Activated B cell treated with CpG ODN at 0.5 μM for 24 hours (primary cell): ENCODE measurements at places on chromosomes 13 and 19.

DNA sequence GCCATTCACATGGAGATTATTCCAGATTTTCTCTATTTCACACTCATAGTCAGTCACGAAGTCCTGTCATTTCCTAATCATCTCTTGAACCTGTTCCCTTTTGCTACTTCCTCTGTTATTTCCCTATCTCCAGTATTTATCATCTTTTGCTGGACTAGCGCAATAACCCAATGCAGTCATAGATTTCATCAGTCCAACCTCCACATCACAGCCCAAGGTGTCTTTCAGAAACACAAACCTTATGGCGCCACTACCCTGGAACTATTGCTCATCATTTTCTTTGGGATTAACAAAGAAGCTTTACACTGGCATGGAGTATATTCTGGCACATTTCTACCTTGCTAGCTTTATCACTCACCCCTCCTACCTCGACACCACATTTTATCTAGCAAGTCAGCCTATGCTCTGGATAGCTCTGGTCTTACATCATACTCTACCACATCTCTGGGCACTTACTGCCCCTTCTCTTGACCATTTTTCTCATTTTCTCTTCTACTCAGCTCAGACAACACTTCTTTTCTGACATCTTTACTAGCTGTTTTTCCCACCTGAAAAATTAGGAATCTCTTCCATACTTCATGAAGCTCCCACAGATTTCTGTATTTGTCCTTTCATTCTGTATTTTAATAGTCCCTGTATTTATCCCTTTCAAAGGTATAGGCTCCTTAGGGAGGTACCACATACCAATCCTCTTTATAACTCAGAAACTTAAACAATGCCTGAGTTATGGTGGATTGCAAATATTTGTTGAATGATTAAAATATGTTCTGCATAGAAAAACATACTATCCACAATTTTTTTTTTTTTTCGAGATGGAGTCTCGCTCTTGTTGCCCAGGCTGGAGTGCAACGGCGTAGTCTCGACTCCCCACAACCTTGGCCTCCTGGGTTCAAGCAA is 534.7 kb downstream of the KLF12 start:
- DNase-seq = no peak

DNA sequence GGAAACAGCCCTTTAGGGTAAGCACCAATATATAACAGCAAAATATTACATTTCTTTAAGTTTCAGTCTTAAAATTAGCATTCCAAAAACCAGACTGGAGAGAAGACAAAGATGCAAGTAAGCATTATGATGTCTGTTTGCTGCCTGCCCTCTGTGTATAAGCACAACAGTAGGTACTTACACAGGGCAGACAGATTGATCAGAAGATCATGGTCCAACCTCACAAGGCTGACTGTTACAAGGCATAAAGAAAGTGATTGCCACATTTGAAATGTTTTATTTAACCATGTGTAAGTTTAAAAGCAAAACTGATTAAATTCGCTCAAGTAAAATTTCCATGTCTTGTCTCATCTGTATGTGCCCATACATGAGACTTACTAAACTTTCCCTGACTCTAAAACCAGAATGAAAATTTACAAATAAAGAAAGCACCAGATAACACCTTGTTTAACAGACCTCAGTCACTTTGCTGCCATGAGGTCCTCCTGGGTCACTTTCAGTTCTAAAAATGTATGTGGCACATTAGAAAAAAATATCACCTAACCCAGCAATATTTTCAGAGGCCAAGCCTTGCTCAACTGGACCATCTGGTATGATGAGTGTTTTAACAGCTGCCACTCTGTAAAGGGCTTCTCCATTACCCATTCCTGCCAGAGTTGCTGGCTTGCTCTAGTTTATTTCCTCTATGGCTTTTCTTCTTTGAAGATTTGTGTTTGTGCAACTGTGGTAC is 297.0 kb downstream of the RBM26 start:
- DNase-seq = no peak

DNA sequence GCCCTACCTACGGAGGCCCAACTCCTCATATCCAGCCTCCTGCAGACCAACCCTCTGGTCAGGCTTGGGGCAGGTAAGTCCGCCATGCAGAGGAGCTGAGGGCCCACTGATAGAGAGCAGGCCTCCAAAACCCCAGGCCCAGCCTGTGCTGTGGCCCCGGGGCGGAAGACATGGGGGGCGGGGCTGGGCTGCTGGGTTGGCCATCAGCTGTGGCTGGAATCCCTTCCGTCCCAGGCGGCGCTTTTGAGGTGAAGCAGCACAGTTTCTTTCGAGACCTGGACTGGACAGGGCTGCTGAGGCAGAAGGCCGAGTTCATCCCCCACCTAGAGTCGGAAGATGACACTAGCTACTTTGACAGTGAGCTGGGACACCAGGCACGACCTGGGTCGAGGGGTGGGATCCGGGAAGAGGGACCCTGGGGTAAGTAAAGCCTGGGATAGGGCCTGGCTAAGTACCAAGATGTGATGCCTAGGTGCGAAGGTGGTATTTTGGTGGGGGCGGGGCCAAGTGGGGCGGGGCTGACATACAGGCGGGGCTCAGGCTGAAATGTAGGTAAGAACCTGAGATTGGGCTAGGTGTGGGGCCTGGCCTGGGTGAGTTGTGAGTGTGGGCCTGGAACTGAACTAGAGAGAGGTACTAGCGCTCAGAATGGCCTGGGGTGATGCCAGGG is 15.4 kb downstream of the DNASE2 start:
- no peak for DNase-seq

GRCh38 chr19:18745012-18745735 is 45.9 kb downstream of the COMP start:
- no peak for DNase-seq

DNA sequence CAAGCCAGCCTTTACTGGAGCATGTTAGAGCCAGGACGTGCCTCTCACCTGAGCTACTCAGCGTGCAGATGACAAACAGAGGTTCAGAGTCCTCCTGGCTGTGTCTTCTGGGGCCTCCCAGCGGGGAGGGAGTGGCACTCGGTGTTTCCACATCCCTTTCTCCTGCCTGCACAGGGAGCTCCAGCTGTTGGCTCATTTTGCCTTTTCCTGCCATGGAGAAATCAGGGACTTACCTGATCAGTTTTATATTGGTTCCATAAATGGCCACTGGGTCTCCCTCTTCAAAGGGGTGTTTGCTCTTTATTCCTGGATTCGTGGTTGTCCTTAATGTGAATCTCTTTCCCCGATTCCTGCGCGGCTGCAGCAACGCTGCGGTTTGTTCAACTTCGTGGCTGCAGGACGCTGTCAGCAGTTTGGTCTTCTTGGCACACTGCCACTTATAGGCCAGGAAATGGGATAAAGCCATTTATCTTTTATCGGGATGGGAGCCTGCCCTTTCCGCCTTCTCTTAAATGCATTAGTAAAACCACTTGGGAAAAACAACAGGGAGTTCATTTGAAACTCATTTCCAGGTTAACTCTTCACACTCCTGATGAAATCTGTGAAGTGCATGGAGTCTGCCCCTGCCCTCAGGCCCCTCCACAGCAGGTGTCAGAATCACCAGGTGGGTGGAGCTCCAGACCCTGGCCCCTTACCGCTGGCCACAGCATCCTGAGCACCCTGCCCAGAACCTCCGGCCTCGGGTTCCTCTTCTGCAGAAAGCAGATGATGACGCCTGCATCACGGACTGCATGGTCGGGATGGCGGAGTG is 39.8 kb upstream of the MCF2L start:
- DNase-seq = no peak

DNA sequence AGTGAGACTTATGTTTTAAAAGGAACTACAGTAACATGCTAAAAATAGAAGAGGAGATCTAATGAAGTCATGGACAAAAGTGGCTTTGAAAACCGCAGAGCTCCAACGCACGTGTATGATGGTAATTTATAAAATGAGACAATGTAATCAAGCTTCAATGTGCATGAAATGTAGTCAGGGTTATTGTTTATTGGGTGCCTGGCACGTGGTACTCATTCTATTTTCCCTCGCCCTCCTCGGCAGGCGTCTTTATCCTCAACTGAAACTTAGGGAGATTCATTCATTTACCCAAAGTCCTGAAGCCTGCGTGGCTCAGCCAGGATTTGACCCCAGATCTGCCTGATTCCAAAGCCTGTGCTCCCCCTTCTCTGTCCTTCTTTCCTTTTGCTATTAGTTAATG is 79.8 kb downstream of the CHST8 start:
- DNase-seq = no peak

DNA sequence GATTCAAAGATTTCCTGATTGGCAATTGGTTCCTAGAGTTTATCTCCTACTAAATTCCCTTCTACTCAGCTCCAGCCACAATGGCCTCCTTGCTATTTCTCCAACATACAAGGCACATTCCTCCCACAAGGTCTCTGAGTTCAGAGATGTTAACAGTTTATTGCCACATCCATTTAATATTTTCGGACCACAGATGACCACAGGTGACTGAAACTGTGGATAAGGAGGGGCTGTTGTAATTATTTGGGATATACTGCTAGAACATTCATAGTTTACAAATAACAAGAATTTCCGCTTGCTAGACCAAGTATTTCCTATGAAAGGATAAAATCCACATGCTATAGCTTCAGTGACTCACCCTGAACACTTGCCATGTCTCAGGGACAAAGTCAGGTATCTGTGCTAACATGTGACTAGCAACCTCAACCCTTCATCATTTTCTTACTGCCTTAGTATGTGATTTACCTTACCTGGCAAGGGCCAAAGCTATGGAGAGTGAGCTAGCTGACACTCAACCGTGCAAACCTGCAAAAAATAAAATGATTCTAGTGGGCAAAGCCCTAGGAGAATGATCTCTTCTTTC is 117.7 kb downstream of the TBC1D4 start:
- DNase-seq = no peak

GRCh38 chr19:33830264-33830663 is 33.6 kb downstream of the KCTD15 start:
- no peak for DNase-seq

DNA sequence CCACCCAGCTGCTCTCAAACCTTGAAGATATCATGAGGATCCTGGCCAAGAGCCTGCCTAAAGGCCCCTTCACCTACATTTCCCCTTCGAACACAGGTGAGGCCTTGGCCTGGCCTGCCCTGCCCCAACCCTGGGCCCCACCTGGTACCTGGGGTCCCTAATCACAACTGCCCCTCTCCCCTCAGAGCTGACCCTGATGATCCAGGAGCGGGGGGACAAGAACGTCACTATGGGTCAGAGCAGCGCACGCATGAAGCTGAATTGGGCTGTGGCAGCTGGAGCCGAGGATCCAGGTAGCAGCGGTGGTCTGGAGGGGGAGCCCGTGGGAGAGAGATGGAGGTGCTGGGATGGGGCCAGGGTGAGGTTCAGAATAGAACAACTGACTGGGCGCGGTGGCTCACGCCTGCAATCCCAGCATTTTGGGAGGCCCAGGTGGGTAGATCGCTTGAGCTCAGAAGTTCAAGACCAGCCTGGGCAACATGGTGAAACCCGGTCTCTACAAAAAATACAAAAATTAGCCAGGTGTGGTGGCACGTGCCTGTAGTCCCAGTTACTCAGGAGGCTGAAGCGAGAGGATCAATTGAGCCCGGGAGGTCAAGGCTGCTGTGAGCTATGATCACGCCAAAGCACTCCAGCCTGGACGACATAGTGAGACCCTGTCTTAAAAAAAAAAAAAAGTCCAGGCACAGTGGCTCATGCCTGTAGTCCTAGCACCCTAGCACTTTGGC is 17.5 kb downstream of the DDX39A start:
- no peak for DNase-seq

GRCh38 chr13:46202188-46202795 is 9.4 kb upstream of the LRRC63 start:
- no peak for DNase-seq

DNA sequence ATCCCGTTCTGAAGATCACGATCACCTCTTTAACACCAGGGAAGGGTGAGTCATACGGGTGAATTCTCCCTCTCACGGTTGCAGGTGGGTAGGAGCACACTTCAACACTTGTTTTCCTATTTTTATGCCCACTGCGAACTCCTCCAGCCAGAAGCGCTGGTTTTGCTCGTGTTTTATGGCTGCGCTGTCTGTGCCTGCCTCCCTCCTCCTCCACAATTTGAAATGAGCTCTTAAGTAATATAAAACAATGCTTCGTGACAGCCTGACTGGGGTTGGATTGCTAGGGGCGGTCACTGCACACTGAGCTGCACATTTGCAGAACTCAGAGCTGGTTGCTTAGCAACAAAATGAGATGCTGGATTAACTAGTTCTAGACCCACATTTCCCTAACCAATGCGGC is 12.9 kb downstream of the CCDC70 start:
- no peak for DNase-seq

GRCh38 chr13:48647625-48648024 is 6.1 kb upstream of the CYSLTR2 start:
- DNase-seq = no peak

DNA sequence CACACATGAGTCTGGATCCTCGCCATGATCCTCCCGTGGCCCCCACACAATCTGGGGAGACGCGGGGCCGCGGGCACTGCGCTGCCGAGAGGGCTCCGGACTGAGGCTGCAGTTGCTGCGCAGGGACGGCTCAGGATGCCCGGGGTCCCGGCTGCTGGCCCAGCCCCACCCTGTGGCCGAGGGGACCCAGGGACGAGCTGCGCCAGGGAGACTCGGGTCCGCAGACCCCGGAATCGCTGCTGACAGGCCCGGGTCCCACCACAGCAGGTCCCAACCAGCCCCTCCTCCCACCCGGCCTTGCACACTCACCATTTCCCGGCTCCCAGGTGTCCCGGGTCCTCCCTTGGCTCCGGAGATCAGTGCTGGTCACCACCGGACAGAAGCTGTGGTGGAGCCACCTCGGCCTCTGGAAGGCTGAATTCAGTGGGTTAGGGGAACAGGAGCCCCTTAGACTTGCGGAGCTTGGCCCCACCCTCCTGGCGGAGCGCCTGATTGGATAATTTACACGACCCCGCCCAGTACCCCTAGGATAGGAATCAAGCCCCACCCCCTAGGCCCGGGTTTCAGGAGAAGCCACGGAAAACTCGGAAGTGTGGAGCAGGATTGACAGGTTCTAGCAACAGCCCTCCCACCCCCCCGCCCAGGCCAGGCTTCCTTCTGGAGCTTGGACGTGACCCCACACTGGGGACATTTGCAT is 57.4 kb downstream of the ZNF44 start:
- DNase-seq = no peak

GRCh38 chr13:26587251-26587650 is 29.8 kb downstream of the WASF3 start:
- no peak for DNase-seq

DNA sequence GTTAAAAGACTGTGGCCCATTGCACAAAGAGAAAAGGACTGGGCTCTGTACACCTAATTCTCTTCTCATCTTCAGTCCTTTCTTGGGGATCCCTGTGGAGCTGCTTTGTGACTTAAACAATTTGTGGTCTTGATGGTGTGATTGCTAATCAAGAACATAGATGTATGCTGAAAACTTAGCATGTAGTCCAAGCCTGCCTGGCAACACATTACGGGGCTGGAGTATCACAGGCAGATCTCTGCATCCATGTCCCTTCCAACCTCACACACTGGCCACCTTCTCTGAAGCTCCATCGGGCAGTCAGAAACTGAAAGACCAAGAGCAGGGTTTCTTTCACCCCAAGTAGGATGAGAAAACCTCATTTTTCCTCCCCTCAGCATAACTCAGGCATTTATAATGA is 69.6 kb upstream of the ARGLU1 start:
- no peak for DNase-seq
